ENCODE measurements at places on chromosomes 7 and 10.

DNA sequence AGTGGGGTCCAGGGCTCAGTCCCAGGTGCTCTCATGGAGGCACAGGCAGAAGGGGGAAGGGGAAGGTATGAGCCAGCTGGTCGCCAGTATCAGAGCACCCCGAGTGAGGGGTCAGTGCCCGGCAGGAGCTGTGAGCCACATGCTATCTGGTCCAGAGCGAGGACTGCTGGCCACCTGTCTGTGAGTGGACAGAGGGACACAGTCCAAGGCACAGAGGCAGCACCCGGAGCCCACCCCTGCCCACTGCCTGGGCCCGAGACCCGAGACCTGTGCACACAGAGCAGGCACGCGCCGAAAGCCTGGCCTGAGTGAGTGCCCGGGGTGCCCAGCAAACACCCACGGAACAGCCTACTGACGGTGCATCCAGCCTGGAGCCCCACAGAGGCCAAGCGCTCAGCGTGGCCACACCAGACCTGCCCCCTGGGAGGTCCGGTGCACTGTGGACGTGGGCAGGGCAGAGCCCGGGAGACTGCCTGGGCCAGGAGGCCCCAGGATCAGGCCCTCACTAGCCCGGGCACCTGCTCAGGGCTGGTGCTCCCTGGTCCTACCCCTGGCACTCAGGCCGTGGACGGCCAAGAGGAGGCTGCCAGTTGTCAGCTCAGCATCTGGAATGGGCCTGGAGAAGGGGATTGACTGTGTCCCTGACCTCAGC lies 29.4 kb downstream of the ADGRA1 start:
- DNase-seq = no peak

DNA sequence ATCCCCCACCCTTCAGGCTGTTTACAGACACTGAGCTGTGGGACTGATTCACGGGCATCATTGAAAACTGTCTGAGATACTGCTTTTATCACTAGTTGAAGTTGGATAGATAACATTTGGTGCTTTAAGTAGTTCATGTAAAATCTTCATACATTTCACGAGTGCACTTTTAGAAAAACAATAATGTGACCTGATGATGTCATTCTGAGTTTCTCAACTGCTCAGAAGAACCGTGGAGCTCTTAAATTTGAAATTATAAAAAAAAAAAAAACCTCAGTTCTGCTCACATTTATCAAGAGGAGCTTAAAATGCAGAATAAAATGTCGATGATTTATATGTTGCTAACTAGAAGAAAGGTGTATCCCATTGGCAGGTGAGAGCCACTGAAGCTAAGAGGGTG lies 81.5 kb downstream of the GALNT11 start:
- no peak for DNase-seq

GRCh38 chr7:141675436-141676215 lies 26.3 kb downstream of the DENND11 start:
- no peak for DNase-seq

DNA sequence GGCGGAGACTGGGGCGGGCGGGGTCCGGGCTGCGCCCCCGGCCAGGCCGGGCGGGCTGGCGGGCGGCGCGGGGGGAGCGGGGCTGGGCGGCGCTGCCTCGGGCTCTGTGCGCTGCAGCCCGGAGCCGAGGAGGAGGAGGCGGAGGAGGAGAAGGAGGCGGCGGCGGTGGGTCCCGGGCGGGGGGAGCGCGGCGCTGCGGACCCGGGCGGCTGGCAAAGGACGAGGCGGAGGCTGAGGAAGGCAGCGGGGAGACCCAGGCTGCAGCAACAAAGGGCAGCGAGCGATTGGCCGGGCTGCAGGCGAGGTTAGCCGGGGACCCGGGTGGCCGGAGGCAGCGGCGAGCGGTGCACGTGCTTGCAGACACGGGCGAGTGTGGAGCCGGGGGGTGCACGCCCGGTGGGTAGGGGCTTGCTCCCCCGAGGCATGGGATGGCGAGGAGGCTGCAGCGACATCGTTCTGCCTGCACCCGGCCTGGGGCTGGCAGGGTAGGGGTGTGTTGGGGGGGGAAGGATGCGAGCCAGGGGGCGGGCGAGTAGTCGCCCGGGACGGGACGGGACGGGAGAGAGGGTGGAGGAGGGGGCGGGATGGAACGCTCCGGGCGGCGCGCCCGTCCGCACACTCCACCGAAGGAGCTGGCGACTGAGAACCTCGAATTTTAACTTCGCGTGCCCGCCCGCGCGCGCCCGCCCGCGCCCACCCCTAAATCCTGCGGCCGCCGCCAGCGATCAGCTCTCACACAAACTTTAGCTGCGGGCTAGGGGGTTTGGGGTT lies 844 bp upstream of the KAT6B start:
- DNase-seq = no peak

- no peak for DNase-seq
Measured at GRCh38 chr10:128812000-128812399, 655.0 kb upstream of the MGMT start.

- no peak for DNase-seq
Measured at GRCh38 chr10:11742009-11742778, at the start of gene ECHDC3. Gene ECHDC3, plus strand, starts transcription at chr10:11742382. Its CDS starts 195 bp downstream, at chr10:11742577.

GRCh38 chr7:137172105-137172590 lies 171.4 kb downstream of the PTN start:
- no peak for DNase-seq

GRCh38 chr10:173741-174140 lies 38.5 kb downstream of the ZMYND11 start:
- DNase-seq = no peak

- DNase-seq = no peak
Measured at GRCh38 chr7:26681819-26682418, 182.5 kb downstream of the SKAP2 start.

GRCh38 chr10:36597756-36598320 lies 527.6 kb upstream of the ANKRD30A start:
- DNase-seq = no peak

GRCh38 chr10:50635286-50635685 lies 11.5 kb upstream of the SGMS1 start:
- DNase-seq = no peak

GRCh38 chr10:79287973-79288723 lies 59.1 kb upstream of the PPIF start:
- DNase-seq = no peak

DNA sequence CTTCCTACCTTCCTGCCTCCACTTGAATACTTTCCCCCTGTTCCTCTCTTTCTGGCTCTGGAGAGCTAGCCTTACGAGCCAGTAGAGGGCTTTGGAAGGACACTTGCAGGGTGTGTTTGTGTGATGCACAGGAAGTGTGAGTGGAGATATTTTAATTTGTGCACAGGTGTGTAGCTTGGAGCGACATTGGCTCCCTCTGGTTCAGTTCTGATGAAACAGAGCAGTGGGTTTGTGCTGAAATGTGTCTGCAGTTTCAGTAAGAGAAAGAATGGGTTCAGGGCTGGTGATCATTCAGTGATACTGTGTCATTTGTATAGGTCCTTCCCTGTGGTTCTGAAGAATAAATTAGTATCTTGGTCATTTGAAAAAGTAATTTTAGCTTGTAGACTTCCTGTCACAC lies 86.9 kb downstream of the SND1 start:
- no peak for DNase-seq

DNA sequence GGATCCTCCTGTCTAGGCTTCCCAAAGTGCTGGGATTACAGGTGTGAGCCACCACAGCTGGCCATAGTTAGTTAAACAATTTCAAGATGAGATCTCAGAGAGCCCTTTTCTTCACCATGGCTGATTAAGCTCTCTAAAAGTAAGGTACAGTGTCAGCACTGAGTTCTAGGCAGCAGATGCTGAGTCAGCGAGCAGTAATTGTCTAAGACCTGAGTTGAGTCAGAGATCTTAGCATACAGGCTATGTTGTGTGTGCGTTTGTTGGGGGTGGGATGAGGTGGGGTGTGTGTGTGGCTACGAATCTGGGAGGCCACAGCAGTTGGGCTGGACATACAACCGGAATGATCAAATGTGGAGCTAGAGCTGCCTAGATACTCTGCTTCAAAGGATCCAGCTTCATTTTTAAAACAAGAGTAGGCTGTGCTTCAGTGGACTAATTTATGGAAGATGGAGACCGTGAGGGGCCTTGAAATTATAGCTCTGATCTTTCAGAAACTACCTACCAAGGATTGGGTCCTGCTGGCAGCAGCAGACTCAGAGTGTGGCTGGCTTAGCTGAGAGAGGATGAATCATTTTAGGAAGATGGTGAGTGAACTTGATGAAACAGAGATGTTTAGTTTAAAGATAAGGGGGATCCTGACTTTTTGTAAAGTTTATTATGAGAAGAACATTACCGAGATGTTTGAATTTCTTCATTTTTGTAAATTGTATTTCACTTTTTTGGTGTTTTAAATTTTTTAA lies 17.5 kb upstream of the MTPN start:
- DNase-seq = no peak

DNA sequence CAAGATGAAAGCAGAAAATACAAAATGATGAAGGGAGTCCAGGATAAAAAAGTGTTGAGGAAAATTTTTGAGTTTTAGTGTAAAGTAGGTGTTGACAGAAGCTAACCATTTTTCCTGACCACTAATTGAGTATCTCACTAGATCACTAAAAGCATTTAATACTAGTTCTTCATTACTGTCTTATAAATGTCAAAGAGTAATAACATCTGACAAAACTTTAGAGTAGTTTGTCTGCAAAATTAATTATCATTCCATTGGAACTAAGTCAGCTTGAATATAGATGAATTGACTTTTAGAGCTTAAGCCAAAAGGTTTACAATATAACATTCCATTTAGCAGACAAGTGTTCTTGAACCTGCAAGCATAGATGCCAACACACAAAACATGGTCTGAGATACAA lies 232.9 kb downstream of the FOXP2 start:
- no peak for DNase-seq

GRCh38 chr7:14835384-14835783 lies 67.2 kb downstream of the DGKB start:
- no peak for DNase-seq

GRCh38 chr7:65907501-65908198 lies 34.8 kb downstream of the VKORC1L1 start:
- no peak for DNase-seq

DNA sequence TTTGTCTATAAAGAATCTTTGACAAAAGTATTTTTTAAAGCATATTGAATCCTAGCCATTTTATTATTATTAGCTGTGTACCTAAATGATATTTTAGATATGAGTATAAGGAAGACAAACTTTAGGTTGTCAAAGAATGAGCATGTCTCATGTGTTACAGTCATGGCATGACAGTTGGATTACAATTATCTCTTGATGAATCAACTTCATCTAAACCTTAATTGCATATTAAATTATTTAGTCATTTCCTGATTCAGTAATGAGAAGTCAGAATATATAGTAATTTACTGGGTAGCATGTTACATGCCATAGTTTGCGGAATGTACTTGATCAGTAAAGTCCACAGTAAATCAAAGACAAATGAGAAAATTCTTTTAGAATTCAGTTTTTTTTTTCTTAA lies 59.2 kb downstream of the MAPK8 start:
- DNase-seq = no peak

DNA sequence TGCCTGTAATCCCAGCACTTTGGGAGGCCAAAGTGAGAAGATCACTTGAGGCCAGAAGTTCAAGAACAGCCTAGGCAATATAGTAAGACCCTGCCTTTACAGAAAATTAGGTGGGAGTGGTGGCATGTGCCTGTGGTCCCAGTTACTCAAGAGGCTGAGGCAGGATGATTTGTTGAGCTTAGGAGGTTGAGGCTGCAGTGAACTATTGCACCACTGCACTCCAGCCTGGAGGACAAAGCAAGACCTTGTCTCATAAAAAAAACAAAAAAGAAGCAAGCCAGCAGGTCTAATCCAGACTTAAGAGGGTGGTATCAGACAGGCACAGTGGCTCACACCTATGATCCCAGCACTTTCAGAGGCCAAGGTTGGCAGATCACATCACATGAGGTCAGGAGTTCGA lies 24.5 kb upstream of the KCTD7 start:
- no peak for DNase-seq

GRCh38 chr10:17257466-17258321 lies 29.7 kb downstream of the VIM start:
- peak; percentile 39 for DNase-seq

DNA sequence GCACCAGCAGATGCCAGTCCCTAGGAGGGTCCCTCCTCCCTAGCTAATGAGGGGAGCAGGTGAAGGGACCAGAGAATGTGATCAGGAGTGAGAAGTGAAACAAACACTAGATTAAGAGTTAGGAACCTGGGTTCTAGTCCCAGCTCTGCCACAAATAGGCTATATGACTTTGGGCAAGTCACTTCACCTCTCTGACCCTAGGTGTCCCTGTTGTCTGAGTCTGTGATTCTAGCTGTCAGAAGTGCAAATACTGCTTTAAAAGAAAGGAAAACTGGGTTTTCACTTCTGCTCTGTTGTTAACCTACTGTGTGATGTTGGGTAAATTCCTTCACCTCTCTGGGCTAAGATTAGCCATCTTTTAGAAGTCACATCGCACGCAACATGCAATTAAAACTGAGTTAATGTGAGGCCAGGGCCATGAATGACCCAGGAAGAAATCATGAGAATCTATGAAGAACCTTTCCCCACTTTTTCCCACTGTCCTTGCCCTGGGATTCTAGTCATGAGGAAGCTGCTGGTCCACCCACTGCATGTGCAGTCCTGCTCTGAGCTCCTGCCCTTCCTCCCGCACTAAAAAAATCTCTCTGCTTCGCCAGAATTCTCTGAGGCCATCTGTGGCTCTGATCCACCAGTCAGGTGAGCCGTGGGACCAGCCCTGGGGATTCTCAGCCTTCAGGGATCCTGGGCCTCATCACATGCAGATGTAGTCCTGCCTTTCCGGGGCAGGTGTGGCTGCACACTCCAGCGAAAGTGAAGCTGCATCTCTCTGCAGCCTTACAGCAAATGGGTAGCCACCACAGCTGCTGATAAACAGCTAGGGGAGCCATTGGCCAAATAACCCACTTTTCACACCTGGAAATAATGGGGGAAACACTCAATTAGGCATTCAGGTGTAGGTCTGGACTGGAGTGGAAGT lies 181.7 kb downstream of the PLXNA4 start:
- DNase-seq = no peak

GRCh38 chr7:24573554-24574338 lies 494 bp downstream of the PALS2 start:
- no peak for DNase-seq

DNA sequence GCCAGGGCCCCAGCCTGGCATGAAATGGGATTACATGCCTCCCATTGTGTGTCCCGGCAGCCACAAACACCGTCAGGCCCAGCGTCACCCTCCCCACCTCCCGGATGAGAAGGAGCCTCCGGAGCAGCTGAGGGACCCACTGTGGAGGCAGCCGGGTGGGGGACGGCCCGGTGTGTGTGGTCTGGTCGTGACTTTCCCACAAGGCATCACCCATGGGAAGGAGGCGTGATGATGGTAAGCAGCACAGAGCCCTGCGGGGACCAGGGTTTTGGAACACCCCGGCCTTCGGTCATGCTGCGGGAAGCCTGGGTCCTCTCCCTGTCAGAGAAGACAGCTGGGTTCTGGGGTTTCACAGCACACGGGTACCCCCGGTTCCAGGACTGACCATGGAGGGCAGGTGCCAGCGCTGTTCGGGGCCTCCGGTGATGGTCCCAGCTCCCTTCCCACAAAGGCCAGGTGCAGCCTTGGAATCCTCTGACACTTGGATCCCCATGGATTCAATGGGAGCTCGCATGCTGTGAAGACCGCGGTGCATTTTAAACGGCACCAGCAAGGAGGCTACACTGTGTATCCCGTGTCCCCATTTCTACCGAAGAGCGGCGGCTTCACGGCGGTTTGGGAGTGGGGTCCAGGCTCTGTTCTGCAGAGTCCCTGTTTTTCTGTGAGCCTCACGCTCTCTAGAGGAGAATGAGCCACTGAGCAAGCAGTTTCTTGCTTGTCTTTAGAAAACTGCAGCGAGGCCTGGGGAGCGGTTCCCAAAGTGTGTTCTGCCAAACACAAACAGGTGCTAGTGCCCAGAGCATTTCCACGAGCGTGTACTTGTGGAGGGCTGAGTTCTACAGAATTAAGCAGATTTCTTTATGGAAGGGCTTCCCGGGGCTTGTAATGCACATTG lies 336.0 kb downstream of the ADARB2 start:
- DNase-seq = no peak
